ENCODE measurements at places on chromosomes 4 and X. TPM values are rescaled to one million over a fixed set of nuclear protein-coding genes. Genes with fewer than 3 reads are reported as not detected.

The SPANXD gene
- total RNA-seq, result not detected

DNA sequence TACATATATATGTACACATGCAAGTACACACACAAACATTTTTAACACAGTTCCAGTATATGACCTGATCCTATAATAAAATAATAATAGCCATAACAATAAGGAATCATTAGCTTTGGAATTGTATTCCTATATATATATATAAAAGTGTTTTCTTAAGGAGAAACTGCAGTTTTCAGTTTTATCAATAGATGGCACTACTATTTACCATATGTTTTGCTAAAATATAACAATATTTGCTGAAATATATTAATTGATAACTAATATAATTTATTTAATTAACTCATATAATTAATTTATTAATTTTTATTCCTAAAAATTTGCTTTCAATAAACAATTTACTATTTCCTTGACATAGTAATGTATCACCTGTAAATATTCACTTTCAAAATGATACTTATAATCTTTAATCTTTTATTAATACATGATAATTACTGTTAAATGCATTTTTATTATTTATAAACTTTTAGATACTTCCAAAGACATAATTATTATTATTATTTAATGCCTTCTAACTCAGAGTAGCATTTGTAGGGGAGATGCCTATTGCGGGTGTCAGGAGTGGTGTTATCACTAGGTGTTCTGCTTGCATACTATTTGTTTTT is 599.5 kb downstream of the FSTL5 start:
- no peak for DNase-seq

- DNase-seq, result no peak
These were observed 156.9 kb downstream of the NKX6-1 start for GRCh38 chr4:84342161-84342560.

DNA sequence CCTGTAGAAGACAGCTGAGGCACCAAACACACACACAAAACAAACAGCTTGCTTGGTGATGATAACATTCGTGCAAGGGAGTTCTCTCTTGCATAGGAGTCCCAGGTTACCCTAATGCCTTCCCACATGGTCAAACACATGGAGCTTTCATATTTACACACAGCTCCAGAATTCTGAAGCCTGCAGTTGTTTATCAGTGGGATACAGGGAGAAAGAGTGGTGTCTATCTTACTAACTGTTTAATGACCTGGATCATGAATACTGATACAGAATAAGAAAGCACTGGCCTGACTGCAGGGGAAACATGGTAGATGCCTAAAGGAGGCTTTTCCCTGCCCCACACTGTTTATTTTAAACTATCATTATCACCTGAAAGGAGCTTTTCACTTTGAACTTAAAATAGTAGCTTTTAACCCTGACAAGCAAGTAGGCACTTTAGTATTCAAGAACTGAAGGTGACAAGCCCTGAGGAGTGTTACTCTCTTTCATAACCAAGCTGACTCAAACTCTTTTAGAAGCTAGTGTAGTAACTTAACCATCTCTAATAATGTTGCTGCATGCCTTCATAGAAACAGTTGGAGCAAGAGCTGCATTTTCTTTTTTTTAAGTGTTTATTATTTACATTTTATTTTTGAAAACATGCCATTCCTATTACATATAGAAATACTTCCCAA is 15.6 kb downstream of the TET2 start:
- no peak for DNase-seq

- peak; percentile 81 for DNase-seq
These were observed at the start of gene TRIM61 for GRCh38 chr4:164977243-164978164. Gene TRIM61 (minus strand): TSS chr4:164977657. CDS start chr4:164970002, 7,655 bp downstream.

DNA sequence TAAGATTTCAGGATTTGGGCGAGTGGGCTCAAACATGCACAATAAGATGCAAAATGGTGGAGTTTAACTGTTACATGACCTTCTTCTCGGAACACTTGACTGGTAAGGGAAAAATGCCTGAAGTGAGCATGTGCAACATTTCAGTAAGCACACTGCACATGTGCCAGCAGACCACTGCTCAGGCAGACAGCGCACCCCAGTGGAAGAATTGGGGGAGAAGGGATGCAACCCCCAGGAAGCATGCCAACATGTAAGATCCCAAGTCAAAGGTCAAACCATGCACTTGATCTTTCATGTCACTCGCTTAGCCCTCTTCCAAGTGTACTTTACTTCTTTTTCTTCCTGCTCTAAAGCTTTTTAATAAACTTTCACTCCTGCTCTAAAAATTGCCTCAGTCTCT is 256.3 kb downstream of the CENPC start:
- DNase-seq, result no peak

- no peak for DNase-seq
These were observed 4.1 kb downstream of the ZNF827 start for GRCh38 chr4:145934434-145935047.

The DMP1 gene
- not detected for total RNA-seq

The ETNPPL gene
- 13.5 TPM for total RNA-seq

GRCh38 chrX:143017272-143017671 is 8.5 kb upstream of the SPANXN4 start:
- DNase-seq, result no peak

DNA sequence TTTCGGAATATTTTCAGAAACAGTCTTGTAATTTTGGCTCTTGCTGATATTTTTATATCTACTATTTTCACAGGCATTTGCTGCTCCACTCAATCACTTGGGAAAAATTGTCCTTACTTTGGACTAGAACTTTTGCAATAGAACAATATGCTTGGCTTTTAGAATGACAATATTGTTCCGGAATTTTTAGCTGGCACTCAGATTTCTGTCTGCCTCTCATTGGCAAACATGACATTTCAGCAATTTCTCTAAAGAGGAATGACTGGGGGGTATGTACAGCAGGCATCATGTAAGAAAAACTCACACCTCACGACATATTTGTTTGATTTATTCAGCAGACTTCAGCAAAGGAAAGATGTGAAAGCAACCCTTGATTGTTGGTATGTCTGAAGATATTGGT is 243.6 kb upstream of the GPRIN3 start:
- no peak for DNase-seq

The ADRA2C gene
- total RNA-seq, result 6.8 TPM

The EFHC2 gene
- 6.4 TPM for total RNA-seq

The FGF5 gene
- not detected for total RNA-seq

DNA sequence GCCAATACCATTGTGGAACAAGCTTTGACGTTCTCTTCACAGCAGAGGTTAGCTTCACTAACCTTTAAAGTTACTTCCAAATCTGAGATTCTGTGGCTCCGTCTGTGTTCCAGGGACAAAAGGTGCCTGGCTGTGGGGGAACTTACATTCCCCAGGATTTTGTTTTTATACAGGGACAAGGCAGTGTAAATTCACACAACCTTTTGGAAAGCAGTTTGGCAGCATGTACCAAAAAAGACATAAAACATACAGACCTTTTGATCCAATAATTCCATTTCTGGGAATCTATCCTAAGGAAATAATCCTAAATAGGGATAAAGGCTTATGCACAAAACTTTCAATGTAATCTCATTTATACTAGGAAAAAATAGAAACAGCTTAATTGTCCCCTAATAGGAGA is 8.9 kb upstream of the C1QTNF7 start:
- no peak for DNase-seq

- DNase-seq, result peak; percentile 46
These were observed at the start of gene SPATA18 for GRCh38 chr4:52051213-52051614. Gene SPATA18 (plus strand): TSS chr4:52051304. CDS start chr4:52051705, 401 bp downstream.
